Astrocyte (in vitro differentiated cells and primary cell): ENCODE measurements at places on chromosomes 12 and 14.
A peak's percentile ranks its signal among the peaks of the same experiment; 100 is the strongest.

DNA sequence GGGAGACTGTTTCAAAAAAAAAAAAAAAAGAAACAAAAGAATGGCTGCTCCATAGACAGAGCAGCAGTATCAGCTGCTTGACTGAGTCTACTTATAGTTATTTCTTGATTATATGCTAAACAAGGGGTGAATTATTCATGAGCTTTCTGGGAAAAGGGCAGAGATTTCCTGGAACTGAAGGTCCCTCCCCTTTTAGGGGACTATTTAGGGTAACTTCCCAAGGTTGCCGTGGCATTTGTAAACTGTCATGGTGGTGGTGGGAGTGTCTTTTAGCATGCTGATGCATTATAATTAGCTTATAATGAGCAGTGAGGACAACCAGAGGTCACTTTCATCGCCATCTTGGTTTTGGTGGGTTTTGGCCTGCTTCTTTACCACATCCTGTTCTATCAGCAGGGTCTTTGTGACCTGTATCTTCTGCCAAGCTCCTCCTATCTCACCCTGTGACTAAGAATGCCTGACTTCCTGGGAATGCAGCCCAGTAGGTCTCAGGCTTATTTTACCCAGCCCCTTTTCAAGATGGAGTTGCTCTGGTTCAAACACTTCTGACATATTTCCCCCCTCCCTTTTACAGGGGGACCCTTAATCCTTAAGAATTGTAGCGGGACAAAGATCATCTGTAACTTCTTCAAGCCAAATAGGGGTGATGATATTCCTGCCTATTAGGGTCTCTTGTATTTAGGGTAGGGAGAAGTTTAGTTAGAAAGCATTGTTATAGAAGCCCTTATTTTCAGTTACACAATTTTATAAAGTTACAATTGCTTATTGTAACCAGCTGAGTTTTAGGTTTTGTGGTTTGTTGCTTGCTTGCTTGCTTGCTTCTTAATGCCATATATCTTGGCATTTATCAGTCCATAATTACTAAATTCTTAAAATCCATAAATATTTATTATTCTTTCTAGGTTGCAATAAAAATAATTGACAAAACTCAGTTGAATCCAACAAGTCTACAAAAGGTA, 42.5 kb downstream of the MARK3 start:
- DNase-seq = peak; percentile 91

- peak; percentile 6 for DNase-seq
These were observed 61.2 kb upstream of the GRIP1 start for GRCh38 chr12:66739940-66740651.

- peak; percentile 18 for DNase-seq
These were observed 777 bp downstream of the ASCL1 start for GRCh38 chr12:102958073-102958829.

GRCh38 chr12:114673169-114673833, 10.7 kb downstream of the TBX3 start:
- peak; percentile 78 for DNase-seq

GRCh38 chr12:89695100-89695499, 13.5 kb downstream of the ATP2B1 start:
- DNase-seq = peak; percentile 64

DNA sequence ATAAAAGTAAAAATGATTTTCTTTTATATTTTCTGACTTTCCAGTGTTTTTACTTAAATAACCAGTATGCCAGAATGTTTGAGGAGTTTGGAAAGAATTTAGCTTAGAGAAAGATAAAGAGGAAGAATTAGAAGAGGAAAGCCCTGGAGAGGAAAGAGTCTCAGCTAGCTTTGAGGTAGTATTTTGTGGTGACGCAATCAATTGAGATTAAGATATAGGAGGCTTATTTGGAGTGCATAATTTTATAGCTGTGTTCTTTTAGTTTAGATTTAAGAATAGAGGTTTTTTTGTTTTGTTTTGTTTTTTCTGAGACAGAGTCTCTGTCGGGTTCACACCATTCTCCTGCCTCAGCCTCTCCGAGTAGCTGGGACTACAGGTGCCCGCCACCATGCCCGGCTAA, 18.1 kb downstream of the CLEC2B start:
- DNase-seq = no peak

GRCh38 chr12:26473291-26473690, 277.9 kb downstream of the SSPN start:
- peak; percentile 13 for DNase-seq

- DNase-seq = no peak
These were observed 168.0 kb upstream of the RTL1 start for GRCh38 chr14:101071493-101071906.

- no peak for DNase-seq
These were observed 2.0 kb downstream of the AQP2 start for GRCh38 chr12:49952391-49953055.

DNA sequence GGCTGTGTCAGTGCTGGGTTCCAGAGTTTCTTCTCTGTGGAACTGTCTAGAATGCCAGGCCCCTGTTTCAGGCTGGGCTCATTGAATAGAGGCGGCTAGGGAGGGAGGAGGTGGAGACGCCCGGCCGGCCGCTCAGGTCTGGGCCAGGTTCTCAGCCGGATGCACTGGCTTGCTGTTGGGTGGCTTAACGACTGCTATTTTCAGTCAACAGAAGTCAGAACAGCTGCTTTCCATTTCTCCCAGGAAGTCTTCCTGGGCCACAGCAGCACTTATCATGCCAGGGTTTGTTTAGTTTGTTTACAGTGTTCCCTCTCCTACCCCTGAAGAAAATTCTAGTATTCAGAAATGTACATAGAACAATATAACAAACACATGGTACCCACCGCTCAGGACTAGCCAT, 26.0 kb upstream of the VPS37B start:
- no peak for DNase-seq

GRCh38 chr12:130828895-130829294, 10.2 kb downstream of the STX2 start:
- DNase-seq = no peak
